ENCODE measurements at places on chromosomes 13 and 19. TPM values are rescaled to one million over a fixed set of nuclear protein-coding genes. Genes with fewer than 3 reads are reported as not detected.
A peak's percentile ranks its signal among the peaks of the same experiment; 100 is the strongest.

DNA sequence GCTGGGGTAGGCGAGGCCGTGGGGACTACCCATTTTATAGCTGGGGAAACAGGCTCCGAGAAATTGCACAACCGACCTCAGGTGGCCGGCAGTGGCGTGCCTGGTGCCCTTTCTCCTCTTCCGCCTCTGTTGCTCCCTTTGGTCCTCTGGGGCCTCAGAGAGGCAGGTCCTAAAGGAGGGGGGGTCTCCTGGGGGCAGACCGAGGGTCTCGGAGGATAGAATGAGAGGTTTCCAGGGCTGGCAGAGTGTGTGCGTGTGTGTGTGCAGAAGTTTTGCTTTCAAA is 11.3 kb downstream of the STX10 start:
- DNase-seq = no peak

- DNase-seq = no peak
Measured at GRCh38 chr13:102227741-102228140, 174.1 kb downstream of the FGF14 start.

GRCh38 chr19:49985871-49986270 is 24.9 kb upstream of the SIGLEC11 start:
- no peak for DNase-seq

GRCh38 chr19:12733369-12734214 is 892 bp downstream of the TRIR start:
- no peak for DNase-seq

Gene KLK15
- not detected for total RNA-seq

Gene FPR1
- 2.4 TPM for total RNA-seq

Gene ERVV-1
- total RNA-seq = not detected

Gene ARHGEF1
- 35.6 TPM for total RNA-seq

DNA sequence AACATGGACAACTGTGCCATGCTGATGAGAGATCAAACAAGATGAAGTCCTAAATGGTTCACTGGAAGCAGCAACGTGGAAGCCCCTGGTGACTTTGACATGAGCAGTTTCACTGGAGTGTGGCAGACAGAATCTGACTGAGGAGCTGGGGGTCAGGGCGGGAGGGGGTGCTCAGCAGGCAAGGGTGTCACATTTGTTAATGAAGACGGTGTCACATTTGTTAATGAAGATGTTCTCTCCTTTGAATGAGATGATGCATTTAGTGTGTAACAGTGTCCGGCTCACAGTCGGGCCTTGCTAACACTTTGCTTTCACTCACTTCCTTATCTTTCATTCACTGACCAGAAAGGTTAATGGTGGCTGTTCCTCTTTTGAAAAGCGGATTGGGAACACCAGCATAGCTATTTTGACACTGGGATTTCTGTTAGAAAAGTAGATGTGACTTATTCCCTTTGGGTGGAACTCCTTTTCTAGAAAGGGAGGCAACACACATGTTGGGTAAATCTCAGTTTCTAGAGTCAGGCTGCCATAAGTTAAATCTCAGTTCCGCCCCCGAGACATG is 693.7 kb downstream of the UQCRFS1 start:
- DNase-seq = no peak

GRCh38 chr19:46661735-46662592 is 982 bp upstream of the DACT3 start:
- DNase-seq = peak; percentile 81

Gene ZNF442
- 9.4 TPM for total RNA-seq

GRCh38 chr13:30526612-30527495 is 61.1 kb upstream of the HMGB1 start:
- no peak for DNase-seq

Gene CYP2S1
- total RNA-seq = 1.5 TPM

Gene CEACAM8
- total RNA-seq = not detected

Gene TEAD2
- total RNA-seq = 47.3 TPM

Gene PLPP2
- 3.0 TPM for total RNA-seq

Gene MAP4K1
- 6.1 TPM for total RNA-seq

DNA sequence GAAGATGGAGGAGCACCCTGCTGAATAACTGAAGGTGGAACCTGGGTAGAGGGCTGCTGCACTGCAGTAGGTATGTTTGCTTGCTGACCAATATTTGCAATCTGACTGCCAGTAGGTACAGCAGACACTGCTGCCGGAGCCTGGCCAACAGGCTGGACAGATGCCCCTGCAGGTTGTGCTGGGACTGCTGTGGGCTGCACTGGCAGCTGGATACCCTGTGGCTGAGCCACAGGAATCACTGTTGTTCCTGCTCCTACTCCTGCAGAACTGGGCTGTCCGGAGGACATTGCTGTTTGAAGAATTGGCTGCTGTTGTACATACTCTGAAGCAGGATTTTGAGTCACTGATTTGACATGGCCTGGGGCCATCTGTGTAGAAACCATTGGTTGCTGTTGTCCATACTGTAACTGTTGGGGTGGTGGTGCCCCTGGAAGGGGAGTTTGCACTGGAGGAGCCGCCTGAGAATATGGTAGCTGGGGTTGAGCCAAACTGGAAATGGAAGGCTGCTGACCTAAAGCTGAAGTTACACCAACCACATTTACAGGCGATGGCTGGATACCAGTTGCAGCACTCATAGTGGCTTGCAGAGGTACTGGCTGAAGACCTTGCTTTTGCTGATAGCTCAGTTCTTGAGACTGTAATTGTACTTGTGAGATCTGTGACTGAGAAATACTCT is 2.2 kb downstream of the TSC22D1 start:
- DNase-seq = no peak

- DNase-seq = no peak
Measured at GRCh38 chr13:47218611-47219010, 321.8 kb upstream of the HTR2A start.

- no peak for DNase-seq
Measured at GRCh38 chr13:44197791-44198770, 175.5 kb upstream of the SERP2 start.

GRCh38 chr19:40717325-40717879 is 490 bp downstream of the ITPKC start:
- no peak for DNase-seq

Gene ERICH4
- not detected for total RNA-seq

DNA sequence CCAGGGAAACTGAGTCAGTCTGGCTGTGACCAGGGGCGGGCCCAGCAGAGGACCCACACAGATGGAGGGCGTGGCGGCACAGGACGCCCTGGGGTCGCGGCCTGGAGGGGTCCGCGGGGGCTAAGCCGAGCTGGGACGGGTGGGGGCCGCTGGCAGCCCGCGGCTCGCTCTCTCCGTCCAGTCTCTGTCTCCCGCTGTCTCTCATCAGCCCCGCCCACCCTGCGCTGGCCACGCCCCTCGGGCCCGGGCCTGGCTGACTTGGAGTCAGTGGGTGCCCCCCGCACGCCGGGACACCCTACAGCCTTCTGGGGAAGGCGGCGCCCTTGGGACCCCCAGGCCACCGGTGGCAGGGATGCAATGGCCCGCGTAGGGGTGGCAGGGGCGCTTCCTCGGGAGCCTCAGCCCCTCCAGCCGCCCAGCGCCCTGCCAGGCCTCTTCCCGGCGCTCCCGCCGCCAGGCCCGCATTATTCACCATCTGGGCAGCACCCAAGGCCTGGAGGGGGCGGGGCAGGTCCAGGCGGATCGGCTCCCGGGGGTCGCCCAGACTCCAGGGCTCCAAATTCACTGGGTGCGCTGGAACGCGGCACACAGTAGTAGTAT is at the start of gene TBXA2R:
Gene TBXA2R (minus strand): TSS at position 186 of the 600 bp plus-strand sequence. CDS start 6,241 bp downstream, outside the sequence.
- DNase-seq = peak; percentile 91

- no peak for DNase-seq
Measured at GRCh38 chr13:48828962-48829411, 146.7 kb upstream of the FNDC3A start.

GRCh38 chr19:10433131-10433536 is 12.8 kb downstream of the PDE4A start:
- no peak for DNase-seq

DNA sequence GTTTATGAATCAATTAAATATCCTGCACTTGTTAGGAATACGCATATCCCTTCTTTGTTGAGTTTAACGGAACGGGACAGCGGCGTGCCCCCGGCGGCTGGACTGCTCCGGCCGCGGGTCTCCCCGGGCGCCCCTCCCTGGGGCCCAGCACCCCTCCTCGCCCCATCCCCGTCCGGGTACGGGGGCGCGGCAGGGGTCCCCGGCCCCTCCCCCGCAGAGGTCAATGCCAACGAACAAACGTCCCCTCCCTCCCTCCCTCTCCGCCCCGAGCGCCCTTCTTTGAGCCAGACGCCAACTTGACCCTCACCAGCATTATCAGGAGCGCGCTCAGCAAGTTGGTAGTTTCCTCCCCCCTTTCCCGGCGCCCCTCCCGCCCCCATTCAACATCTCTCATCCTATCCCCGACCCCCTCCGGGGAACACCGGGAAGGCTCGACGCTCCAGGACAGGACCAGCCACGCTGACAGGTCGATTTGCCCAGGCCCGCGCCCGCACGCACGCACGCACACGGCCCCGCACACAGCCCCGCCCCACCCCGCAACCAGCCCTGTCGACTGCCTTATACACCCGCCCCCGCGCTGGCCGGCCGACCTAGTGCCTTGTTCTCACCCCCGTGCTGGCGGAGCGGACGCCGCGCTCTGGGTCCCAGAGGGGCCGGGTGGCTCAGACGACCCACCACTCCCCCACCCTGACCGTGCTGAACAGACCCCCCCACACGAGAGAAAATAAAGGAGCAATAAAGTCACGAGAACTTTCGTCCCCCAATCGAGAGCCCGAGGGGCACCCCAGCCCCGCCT is 5.0 kb downstream of the LYL1 start:
- peak; percentile 55 for DNase-seq

DNA sequence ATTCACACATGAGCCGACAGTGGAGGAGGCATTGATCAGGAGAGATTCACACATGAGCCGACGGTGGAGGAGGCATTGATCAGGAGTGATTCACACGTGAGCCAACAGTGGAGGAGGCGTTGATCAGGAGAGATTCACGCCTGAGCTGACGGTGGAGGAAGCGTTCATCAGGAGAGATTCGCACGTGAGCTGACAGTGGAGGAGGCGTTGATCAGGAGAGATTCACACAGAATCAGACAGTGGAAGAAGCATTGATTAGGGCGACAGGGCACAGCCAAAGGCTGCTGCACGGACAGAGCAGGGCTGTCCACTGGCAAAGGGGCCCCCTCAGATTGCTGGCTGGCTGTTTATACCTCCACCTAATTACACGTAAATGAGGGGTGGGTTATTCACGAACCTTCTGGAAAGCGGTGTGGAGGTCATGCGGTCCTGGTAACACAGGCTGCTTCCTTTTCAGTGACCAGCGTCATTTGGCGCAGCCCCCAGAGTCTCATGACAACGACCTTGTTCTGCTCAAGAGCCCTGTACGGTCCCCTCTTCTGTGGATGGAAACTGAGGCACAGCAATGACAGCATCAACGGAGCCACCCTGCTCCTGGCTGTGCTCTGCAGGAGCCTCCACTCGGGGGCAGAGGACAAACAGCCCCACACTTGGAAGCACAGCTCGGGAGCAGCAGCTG is 50.6 kb upstream of the GAS6 start:
- DNase-seq = no peak

- peak; percentile 98 for DNase-seq
Measured at GRCh38 chr19:11142528-11143171, 12.9 kb downstream of the SPC24 start.

DNA sequence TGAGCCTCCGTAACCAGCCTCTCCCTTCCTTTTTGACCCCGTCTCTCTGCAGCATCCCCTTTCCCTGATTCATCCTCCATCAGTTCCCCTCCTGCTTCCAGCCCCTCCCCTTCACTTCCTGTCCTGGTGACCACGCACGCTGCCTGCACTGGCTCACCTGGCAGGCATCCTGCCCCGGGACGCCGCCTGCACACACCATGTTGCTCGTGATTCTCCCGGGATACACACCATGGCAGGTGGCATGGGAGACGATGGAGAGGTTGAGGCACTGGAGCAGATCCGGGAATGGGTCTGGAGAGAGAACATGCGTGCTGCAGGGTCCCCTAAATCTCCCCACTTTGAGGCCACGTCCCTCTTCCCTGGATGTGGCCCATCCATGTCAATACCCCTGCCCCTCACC is 4.2 kb downstream of the KLK12 start:
- no peak for DNase-seq

DNA sequence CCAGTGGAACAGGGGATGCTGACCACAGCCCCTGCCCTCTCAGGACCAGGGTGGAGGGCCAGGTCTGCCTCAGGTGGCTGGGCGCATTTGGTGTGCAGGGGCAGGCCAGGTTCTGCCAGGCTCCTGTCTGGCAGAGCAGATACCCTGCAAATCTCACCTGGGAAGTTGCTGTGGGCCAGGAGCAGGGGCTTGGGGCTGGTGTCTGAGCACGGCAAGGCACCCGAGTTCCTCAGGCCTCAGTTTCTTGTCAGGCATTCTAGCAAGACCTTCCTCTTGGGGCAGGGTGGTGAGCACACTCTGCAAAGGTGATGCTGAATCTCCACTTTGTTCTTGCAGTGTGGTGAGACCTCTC is 1.1 kb downstream of the CRTC1 start:
- DNase-seq = no peak

DNA sequence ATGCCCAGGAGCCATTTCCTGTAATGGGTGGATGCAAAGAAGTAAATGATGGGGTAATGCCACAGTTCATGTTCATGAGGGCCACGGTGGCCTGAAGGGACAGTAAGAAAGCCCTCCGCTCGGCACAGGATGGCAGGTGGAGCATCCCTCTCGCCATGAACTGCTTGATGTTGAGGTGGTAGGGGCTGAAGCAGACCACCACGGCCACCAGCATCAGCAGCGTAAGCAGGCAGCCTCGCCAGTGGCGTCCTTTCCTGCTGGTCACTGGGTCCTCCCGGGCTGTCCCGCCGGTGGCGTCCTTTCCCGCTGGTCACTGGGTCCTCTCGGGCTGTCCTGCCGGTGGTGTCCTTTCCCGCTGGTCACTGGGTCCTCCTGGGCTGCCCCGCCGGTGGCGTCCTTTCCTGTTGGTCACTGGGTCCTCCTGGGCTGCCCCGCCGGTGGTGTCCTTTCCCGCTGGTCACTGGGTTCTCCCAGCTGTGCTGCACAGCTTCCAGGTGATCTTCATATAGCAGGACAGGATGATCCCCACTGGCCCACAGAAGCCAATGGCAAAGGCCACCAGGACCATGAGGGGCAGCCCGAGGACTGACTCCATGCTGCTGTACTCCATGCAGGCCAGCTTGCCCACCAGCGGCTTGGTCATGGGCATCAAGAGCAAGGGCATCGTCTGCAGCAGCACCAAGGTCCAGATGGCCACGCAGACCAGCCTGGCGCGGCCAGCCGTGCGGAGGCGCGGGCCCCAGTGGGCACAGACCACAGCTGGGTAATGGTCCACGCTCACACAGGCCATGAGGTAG is 93.2 kb upstream of the TM9SF2 start:
- no peak for DNase-seq

DNA sequence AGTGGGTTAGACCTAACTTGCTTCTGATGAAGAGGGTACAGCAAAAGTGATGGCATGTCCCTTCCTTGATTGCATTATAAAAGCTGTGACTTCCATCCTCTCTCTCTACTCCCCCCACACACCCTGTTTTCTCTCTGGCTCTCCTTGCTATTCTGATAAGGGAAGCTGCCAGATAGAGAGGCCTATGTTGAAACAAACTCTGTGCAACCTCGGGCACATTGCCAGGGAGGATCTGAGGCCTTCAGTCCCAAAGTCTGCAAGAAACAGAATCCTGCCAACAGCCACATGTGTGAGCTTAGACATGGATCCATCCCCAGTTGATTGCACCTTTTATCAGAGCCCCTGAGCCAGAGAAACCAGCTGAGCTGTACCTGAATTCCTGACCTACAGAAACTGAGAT is 44.8 kb upstream of the ARGLU1 start:
- peak; percentile 89 for DNase-seq
